Endodermal cell (in vitro differentiated cells): ENCODE measurements at places on chromosomes 5 and 9. TPM values are rescaled to one million over a fixed set of nuclear protein-coding genes. Genes with fewer than 3 reads are reported as not detected.
A peak's percentile ranks its signal among the peaks of the same experiment; 100 is the strongest.

DNA sequence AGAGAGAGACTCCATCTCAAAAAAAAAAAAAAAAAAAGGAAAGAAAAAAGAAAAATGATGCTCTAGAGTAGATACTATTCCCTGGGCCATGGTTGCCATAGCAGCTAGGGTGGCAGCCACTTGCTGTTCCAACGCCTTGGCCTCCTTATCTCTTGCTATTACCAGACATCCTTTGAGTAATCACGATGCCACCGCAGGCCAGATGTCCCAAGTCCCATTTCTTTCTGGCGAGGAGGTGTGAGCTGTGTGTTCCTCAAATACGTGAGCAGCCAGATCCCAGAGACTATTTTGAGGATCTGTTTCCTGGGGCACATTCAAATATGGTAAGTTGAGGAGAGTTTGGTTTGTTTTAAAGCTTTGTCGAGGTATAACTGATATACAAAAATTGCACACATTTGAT is 23.4 kb upstream of the GFPT2 start:
- no peak overlapping the region for H3K4me3 ChIP-seq
- H3K27me3 ChIP-seq = no peaks in the 10 kb centered on the region
- no peaks in the 10 kb centered on the region for H3K36me3 ChIP-seq

- H3K36me3 ChIP-seq = no peaks in the 10 kb centered on the region
- no peak overlapping the region for H3K27ac ChIP-seq
- no peaks in the 10 kb centered on the region for H3K27me3 ChIP-seq
Measured at GRCh38 chr5:31983851-31984250, 190.3 kb downstream of the GOLPH3 start.

- H3K4me3 ChIP-seq = no peak overlapping the region
- DNase-seq = no peak
- no peaks in the 10 kb centered on the region for H3K36me3 ChIP-seq
- H3K27ac ChIP-seq = no peak overlapping the region
Measured at GRCh38 chr5:159345861-159346260, 15.6 kb upstream of the IL12B start.

DNA sequence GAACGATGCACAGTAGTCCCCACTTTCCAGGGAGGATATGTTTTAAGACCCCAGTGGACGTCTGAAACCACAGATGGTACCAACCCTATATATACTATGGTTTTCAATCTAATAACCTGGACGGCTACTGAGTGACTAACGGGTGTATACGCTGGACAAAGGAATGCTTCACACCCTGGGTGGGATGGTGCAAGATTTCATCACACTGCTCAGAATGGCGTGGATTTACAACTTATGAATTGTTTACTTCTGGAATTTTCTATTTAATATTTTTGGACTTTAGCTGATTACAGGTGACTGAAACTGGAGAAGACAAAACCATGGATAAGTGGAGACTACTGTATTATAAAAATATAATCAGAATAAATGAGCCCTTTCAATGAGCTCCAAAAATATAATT is 147.6 kb upstream of the TRIM32 start:
- no peak overlapping the region for H3K4me3 ChIP-seq
- H3K27ac ChIP-seq = no peak overlapping the region
- no peaks in the 10 kb centered on the region for H3K27me3 ChIP-seq
- H3K4me1 ChIP-seq = no peaks in the 10 kb centered on the region
- DNase-seq = no peak

- H3K27ac ChIP-seq = no peak overlapping the region
- H3K4me1 ChIP-seq = peaks cover 22% of the 10 kb centered on the region
- H3K27me3 ChIP-seq = no peaks in the 10 kb centered on the region
- no peak overlapping the region for H3K4me3 ChIP-seq
Measured at GRCh38 chr9:108049026-108049607, 559.5 kb upstream of the KLF4 start.

DNA sequence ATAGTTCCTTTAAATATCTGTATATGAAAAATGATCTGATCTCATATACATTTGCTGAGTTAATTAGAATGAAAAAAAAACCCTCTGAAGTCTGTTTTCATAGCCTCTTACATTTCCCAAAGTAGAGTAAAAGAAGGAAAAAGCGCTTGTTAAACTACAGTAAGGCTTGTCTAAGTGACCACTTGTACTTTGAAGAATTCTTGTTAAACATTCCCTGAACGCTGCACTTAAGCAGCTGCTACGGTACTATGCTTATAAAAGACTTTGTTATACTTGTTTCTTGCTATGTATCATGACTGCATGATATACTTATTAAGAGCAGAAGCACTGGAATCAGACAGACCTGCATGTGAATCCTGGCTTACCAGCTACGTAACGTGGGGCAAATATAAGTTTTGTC is 81.7 kb upstream of the MTAP start:
- H3K36me3 ChIP-seq = no peaks in the 10 kb centered on the region
- no peak overlapping the region for H3K4me3 ChIP-seq
- H3K4me1 ChIP-seq = no peaks in the 10 kb centered on the region
- DNase-seq = no peak
- peaks cover 63% of the 10 kb centered on the region for H3K27me3 ChIP-seq

- DNase-seq = no peak
- peak overlapping the region; percentile 23 for H3K4me3 ChIP-seq
- H3K36me3 ChIP-seq = no peaks in the 10 kb centered on the region
- H3K27me3 ChIP-seq = no peaks in the 10 kb centered on the region
- H3K4me1 ChIP-seq = no peaks in the 10 kb centered on the region
Measured at GRCh38 chr5:54993318-54993717, 7.9 kb upstream of the ESM1 start.

DNA sequence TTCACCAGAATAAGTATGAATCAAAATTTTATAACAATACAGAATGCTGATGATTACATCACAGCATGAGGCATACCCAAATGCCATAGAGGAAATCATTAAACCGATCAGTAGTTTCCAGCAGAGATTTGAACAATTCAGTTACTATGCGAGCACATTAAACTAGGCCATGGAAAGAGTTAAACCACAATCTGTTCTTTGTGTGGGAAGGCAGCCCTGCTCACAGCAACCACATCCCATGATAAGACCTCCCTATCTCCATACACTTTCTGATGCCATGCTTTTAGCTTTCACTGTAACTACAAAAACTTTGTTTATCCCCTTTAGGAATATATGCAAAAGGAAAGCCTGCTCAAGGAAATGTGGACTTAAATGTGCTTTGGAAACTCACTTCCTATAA is 4.5 kb downstream of the NFIB start:
- no peak overlapping the region for H3K27ac ChIP-seq
- H3K4me3 ChIP-seq = no peak overlapping the region
- H3K36me3 ChIP-seq = peaks cover 4% of the 10 kb centered on the region
- H3K27me3 ChIP-seq = peaks cover 19% of the 10 kb centered on the region

Gene GFPT2
- 35.7 to 37.3 TPM (median 36.4 TPM) in 3 replicates for total RNA-seq

Gene MYMK
- total RNA-seq = not detected in 2 replicates

Gene PCDHA1
- 2.5 and 2.9 TPM in 2 replicates for total RNA-seq

Gene IL13
- not detected in 2 replicates for total RNA-seq

Gene PCDHGC3
- total RNA-seq = 22.2 to 28.1 TPM (median 27.6 TPM) in 3 replicates
